ENCODE measurements at places on chromosomes 4 and X. TPM values are rescaled to one million over a fixed set of nuclear protein-coding genes. Genes with fewer than 3 reads are reported as not detected.

GRCh38 chr4:141797966-141798365 is 161.6 kb downstream of the IL15 start:
- no peaks in the 10 kb centered on the region for H3K36me3 ChIP-seq
- no peaks in the 10 kb centered on the region for H3K27me3 ChIP-seq
- no peak overlapping the region for H3K27ac ChIP-seq
- H3K4me1 ChIP-seq: no peaks in the 10 kb centered on the region

DNA sequence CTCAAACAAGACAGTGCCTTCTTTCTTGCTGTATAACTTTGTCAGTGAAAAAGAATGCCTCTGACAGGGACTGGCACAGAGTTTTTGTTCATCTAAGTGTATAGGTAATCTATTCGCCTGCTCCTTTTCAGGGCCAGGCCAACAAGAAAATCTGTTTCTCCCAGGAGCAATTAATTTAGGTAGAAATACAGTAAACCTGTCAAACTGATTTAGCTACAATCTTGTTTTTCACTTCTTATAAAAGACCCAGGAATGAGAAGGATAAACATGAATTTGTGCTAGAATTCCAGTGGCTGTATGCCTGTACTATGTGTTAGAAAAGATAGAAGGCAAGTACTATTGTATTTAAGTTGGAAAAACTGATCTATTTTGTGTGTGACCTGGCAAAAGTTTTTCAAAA is 6.1 kb downstream of the TMA16 start:
- H3K4me3 ChIP-seq: no peak overlapping the region
- DNase-seq: no peak
- H3K4me1 ChIP-seq: peaks cover 8% of the 10 kb centered on the region
- no peaks in the 10 kb centered on the region for H3K27me3 ChIP-seq
- H3K36me3 ChIP-seq: no peaks in the 10 kb centered on the region

GRCh38 chr4:88308587-88308986 is 24.2 kb upstream of the PPM1K start:
- no peak overlapping the region for H3K4me3 ChIP-seq
- no peak for DNase-seq
- no peaks in the 10 kb centered on the region for H3K36me3 ChIP-seq
- peaks cover 4% of the 10 kb centered on the region for H3K27me3 ChIP-seq

DNA sequence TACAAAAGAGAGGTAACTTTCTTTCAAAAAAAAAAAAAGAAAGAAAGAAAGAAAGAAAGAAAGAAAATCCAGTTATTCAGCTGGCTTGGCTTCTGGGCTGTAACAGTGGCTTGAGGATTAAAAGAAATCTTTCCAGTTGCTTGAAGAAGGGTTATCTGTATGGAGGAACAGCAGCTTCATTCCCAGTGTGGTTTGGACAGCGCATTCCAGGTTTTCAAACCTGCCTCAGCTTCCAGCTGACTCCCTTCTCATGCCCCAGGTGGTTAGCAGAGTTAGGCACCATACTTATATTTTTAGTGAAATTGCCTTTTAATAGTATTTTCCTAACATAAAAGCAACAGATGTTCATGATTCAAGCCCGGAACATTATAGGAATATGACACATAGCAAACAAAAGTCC is 48.6 kb downstream of the TMEM164 start:
- no peak for DNase-seq
- no peak overlapping the region for H3K4me3 ChIP-seq
- no peaks in the 10 kb centered on the region for H3K27me3 ChIP-seq
- H3K4me1 ChIP-seq: no peaks in the 10 kb centered on the region

DNA sequence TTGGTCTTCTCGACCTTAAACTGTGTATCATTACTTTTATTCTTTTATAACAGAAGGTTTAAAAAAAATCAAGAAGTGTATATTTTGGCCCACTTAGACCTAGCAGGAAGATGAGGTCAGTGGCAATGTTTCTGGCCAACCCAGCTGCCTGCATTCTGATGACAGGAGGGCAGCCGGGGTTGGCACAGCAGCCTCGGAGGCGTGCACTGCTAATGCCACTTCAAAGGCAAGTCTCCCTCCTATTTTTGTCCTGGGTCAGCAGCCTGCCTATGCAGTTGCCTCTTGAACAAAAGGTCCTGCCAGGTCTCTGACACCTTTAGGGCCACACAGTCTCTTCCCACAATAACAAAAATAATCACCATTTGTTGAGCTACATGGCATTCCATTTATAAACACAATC is 89.4 kb upstream of the MYOZ2 start:
- no peaks in the 10 kb centered on the region for H3K27me3 ChIP-seq
- H3K4me1 ChIP-seq: peaks cover 47% of the 10 kb centered on the region
- no peaks in the 10 kb centered on the region for H3K36me3 ChIP-seq
- H3K4me3 ChIP-seq: no peak overlapping the region
- no peak overlapping the region for H3K27ac ChIP-seq

DNA sequence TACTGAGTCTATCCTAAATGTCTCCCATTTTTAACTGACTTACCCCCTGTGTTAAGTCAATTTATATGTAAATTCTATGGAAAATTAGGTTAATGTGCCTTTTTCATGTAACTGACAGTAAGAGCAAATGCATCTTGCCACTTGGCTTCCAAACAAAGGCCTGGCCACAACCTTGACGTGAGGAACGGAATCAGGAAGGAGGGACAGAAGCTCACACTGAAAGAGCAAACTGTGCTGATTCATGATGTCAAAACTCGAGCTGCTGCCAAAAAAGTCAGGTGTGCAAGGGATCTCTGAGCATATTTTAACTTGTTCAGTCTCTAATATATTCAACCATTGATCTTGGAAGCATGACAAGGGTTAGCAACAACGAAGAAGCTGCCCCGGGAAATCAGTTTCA is 35.8 kb downstream of the GPM6A start:
- H3K4me1 ChIP-seq: no peaks in the 10 kb centered on the region
- no peak overlapping the region for H3K4me3 ChIP-seq
- H3K36me3 ChIP-seq: no peaks in the 10 kb centered on the region
- no peak for DNase-seq
- H3K27me3 ChIP-seq: no peaks in the 10 kb centered on the region

GRCh38 chrX:43559644-43560043 is 96.5 kb upstream of the MAOA start:
- DNase-seq: no peak
- peak overlapping the region; percentile 77 for H3K27ac ChIP-seq
- no peaks in the 10 kb centered on the region for H3K36me3 ChIP-seq
- H3K4me3 ChIP-seq: no peak overlapping the region
- no peaks in the 10 kb centered on the region for H3K27me3 ChIP-seq

DNA sequence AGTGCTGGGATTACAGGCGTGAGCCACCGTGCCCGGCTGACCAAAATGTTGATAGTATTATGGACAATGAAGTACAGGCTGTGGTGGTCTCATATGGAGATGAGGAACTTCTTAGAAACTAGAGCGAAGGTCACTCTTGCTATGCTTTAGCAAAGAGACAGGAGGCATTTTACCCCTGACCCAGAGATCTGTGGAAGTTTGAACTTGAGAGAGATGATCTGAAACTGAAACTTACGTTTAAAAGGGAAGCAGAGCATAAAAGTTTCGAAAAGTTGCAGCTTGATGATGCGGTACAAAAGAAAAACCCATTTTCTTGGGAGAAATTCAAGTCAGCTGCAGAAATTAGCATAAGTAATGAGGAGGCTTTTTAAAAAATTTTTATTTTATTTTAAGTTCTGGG is 8.5 kb upstream of the CTAG2 start:
- no peak for DNase-seq
- H3K36me3 ChIP-seq: no peaks in the 10 kb centered on the region
- H3K27me3 ChIP-seq: no peaks in the 10 kb centered on the region
- no peaks in the 10 kb centered on the region for H3K4me1 ChIP-seq
- H3K4me3 ChIP-seq: no peak overlapping the region

- DNase-seq: no peak
- no peaks in the 10 kb centered on the region for H3K36me3 ChIP-seq
- H3K27ac ChIP-seq: no peak overlapping the region
- no peak overlapping the region for H3K4me3 ChIP-seq
- H3K4me1 ChIP-seq: no peaks in the 10 kb centered on the region
Observed at GRCh38 chrX:35743331-35743730, 54.8 kb upstream of the MAGEB16 start.

DNA sequence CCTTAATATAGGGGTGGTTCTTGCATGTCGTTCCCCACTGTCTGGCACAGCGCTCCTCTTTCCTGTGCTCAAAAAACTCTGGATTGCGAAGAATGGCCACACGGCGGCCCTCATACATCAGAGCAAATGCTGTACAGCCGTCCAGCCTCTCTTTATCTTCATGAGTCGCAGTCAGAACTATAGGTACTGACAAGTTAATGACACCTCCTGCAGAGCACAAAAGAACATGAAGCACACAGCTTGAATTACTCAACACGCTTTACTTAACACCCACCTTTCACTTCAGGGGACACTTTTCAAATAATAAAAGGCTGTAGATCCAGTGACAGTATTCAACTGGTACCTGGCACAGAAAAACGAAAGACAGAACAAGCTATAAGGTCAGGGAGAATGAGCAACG is 65.3 kb downstream of the PAPSS1 start:
- H3K27me3 ChIP-seq: no peaks in the 10 kb centered on the region
- no peaks in the 10 kb centered on the region for H3K36me3 ChIP-seq
- no peak overlapping the region for H3K27ac ChIP-seq

- no peak for DNase-seq
- no peak overlapping the region for H3K4me3 ChIP-seq
- H3K4me1 ChIP-seq: no peaks in the 10 kb centered on the region
- no peak overlapping the region for H3K27ac ChIP-seq
Observed at GRCh38 chrX:17740137-17741122, 3.1 kb downstream of the SCML1 start.

DNA sequence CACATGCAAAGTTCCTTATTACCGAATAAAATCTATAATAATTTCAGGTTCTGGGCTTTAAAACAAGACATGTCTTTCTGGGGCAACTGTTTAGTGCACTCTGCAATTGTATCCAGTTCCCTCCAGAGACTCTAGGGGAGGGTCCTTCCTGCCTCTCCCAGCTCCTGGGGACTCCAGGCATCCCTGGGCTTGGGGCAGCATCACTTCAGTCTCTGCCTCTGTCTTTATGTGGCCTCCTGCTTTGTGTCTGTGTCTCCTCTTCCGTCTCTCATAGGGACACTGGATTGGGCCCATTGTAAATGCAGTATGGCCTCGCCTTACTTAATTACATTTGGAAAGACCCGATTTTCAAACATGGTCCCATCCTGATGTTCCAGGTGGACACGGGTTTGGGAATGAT is 10.9 kb upstream of the ASMTL start:
- H3K27me3 ChIP-seq: no peaks in the 10 kb centered on the region
- H3K4me1 ChIP-seq: no peaks in the 10 kb centered on the region
- no peaks in the 10 kb centered on the region for H3K36me3 ChIP-seq
- H3K27ac ChIP-seq: no peak overlapping the region

DNA sequence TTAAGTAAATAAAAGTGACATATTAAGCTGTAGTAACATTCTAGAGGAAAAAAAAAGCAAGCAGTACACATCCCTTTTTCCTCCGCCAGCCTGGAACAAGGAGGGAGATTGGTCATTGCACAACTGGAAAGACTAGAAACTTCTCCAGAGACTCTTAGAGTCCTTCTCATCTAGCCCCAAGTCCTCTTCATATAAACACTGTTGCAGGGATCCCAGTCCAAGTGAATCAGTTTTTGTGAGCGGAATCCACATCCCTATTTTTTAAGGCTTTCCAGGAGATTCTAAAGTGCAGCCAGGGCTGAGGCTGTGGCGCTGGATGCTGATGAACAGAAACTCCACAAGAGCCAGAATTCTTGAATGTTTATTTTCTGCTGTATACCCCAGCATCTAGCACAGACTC is 23.8 kb downstream of the REELD1 start:
- H3K4me1 ChIP-seq: peaks cover 19% of the 10 kb centered on the region
- DNase-seq: no peak
- H3K36me3 ChIP-seq: no peaks in the 10 kb centered on the region
- H3K4me3 ChIP-seq: no peak overlapping the region
- no peak overlapping the region for H3K27ac ChIP-seq
- no peaks in the 10 kb centered on the region for H3K27me3 ChIP-seq

DNA sequence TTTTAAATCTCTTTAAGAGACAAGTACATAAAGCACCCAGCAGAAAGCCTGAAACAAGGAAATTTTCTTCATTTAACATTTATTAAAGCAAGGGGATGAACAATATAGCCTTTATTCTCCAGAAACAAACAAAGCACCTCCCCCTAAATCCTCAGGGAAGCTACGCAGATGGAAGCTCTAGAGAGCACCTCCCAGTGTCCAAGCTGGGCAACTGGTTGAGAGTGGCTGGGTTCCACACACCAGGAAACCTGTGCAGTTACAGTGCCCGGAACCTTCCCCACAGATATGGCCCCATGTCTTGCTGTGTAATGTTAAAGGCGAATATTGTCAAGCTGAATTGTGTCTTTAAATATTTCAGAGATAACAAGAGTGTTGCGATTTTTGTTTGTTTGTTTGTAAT is 8.9 kb upstream of the TRIML1 start:
- no peak for DNase-seq
- no peaks in the 10 kb centered on the region for H3K36me3 ChIP-seq
- H3K4me1 ChIP-seq: no peaks in the 10 kb centered on the region

DNA sequence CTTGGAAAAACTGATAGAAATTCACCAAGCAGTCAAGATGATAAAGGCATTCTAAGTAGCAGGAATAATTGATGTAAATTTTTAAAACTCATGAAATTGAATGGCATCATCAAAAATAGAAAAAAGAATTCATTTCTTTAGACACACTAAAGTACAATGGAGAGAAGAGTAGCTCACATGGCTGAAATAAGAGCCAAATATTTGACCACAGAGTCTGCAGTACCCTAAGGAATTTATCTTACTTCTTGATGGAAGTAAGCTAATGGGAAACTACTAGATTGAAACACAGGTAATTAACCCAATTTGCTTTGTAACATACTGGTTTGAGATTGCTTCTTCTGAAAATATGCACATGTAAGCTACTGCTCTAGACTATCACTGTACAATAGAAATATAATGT is 70.8 kb upstream of the GPM6A start:
- no peaks in the 10 kb centered on the region for H3K27me3 ChIP-seq
- DNase-seq: no peak
- H3K36me3 ChIP-seq: no peaks in the 10 kb centered on the region

PDZD11 gene
- total RNA-seq: 35.5 TPM

HSFX1 gene
- 1.4 TPM for total RNA-seq

FAM184B gene
- total RNA-seq: 0.18 TPM

FOXR2 gene
- not detected for total RNA-seq

MAOA gene
- 183 TPM for total RNA-seq

CYTL1 gene
- total RNA-seq: 2.5 TPM

NWD2 gene
- not detected for total RNA-seq

IKBKG gene
- 9.9 TPM for total RNA-seq

Measured in esophagus squamous epithelium (tissue), 5 donors.